PC-9 (cell line): ENCODE measurements at places on chromosomes 3 and 15. TPM values are rescaled to one million over a fixed set of nuclear protein-coding genes. Genes with fewer than 3 reads are reported as not detected.
A peak's percentile ranks its signal among the peaks of the same experiment; 100 is the strongest.

NRG4 gene
- total RNA-seq, result 5.2 and 11.3 TPM in 2 replicates

PLA2G4B gene
- total RNA-seq, result 3.6 and 7.8 TPM in 2 replicates

IVD gene
- total RNA-seq, result 82.5 and 83.7 TPM in 2 replicates

TTBK2 gene
- total RNA-seq, result 22.6 and 24.7 TPM in 2 replicates

ABHD17C gene
- 35.6 and 42.2 TPM in 2 replicates for total RNA-seq

CD276 gene
- total RNA-seq, result 82.6 and 91.1 TPM in 2 replicates

MRAS gene
- total RNA-seq, result 2.4 TPM in 2 replicates

DNA sequence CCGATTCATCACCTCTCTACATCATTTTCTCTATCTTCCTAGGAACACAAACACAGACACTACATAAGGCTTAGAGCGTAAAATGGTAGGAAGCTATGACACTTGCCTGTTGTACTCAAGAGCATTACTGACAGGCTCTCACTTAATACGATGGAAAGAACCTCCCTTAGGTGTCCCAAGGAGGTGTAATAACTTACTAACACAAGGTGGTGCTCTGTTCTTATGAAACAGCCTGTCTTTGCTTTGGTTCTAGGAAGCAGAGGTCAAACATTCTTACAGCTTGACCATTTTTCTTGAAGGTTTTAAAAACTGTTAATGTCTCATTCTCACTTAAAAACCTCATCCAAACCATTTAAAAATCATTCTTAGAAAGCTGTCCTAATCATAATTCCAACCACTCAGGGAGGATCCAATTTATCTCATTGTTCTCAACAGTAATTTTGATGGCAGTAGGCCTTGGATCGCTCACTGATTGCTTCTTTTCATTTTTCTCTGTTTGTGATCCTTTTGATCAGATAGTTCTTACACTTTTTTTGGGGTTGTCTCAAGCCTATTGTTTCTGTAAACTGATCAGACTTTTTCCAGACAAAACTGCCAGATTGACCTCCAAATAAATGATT, 317.8 kb upstream of the AGTR1 start:
- H3K36me3 ChIP-seq, result no peaks in the 10 kb centered on the region
- H3K4me3 ChIP-seq, result no peak overlapping the region
- no peak overlapping the region for H3K27ac ChIP-seq

GRCh38 chr3:177680472-177680821, 483.2 kb upstream of the TBL1XR1 start:
- H3K4me3 ChIP-seq, result no peak overlapping the region
- no peaks in the 10 kb centered on the region for H3K36me3 ChIP-seq
- no peaks in the 10 kb centered on the region for H3K27me3 ChIP-seq

GRCh38 chr3:21392526-21392925, 358.5 kb downstream of the ZNF385D start:
- H3K4me3 ChIP-seq, result no peak overlapping the region
- no peaks in the 10 kb centered on the region for H3K36me3 ChIP-seq
- no peaks in the 10 kb centered on the region for H3K27me3 ChIP-seq
- no peak for DNase-seq
- no peaks in the 10 kb centered on the region for H3K4me1 ChIP-seq

DNA sequence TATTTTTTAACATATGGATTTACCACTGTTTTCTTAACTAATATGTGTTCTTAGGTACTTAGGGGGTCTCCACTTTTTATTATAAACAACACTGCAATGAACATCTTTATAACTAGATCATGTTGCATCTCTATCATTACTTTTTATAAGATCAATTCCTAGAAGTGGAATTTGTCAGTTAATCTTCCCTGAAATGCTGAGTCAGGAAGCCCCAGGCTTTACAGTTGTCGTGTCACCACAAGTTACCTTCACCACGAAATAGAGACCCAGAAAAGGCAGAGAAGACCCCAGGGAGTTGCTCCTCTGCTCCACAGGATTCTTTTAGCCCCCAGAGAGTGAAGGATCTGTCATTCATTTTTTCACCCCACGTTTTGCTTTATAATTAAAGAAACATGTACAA, 34.5 kb upstream of the ERC2 start:
- no peak overlapping the region for H3K4me3 ChIP-seq
- H3K4me1 ChIP-seq, result no peaks in the 10 kb centered on the region
- H3K27ac ChIP-seq, result no peak overlapping the region
- H3K36me3 ChIP-seq, result no peaks in the 10 kb centered on the region
- DNase-seq, result no peak

DNA sequence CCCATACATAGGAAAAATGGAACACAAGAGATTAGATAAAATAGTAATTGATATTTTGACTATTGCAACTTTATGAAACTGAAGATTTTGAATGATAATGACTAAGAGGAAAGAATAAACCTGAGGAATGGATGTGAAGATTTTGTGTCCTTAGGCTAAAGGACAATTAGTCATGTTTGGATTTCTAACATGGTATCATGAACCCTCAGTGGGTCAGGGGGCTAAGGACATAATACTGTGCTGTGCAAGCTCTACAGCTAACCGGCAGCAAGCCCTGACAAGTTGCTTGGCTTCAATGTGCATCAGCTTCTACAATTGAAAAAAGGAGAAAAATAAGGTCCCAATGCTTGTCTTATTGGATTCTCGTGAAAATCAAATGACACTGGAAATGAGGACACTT, 491.0 kb downstream of the MECOM start:
- peaks cover 56% of the 10 kb centered on the region for H3K4me1 ChIP-seq
- peak overlapping the region; percentile 29 for H3K27ac ChIP-seq
- H3K27me3 ChIP-seq, result no peaks in the 10 kb centered on the region
- DNase-seq, result peak; percentile 50
- no peaks in the 10 kb centered on the region for H3K36me3 ChIP-seq

GRCh38 chr3:29026286-29026685, 254.6 kb upstream of the RBMS3 start:
- no peaks in the 10 kb centered on the region for H3K36me3 ChIP-seq
- no peak overlapping the region for H3K27ac ChIP-seq
- H3K4me1 ChIP-seq, result no peaks in the 10 kb centered on the region
- DNase-seq, result no peak

- peaks cover 26% of the 10 kb centered on the region for H3K4me1 ChIP-seq
- H3K27me3 ChIP-seq, result no peaks in the 10 kb centered on the region
- no peak overlapping the region for H3K4me3 ChIP-seq
- peak; percentile 41 for DNase-seq
- H3K27ac ChIP-seq, result no peak overlapping the region
Measured at GRCh38 chr3:97914388-97914787, 57.8 kb downstream of the RIOX2 start.
